ENCODE measurements at places on chromosomes 7 and 10. TPM values are rescaled to one million over a fixed set of nuclear protein-coding genes. Genes with fewer than 3 reads are reported as not detected.

ARHGAP22 gene
- total RNA-seq: 1.9 TPM

DNA sequence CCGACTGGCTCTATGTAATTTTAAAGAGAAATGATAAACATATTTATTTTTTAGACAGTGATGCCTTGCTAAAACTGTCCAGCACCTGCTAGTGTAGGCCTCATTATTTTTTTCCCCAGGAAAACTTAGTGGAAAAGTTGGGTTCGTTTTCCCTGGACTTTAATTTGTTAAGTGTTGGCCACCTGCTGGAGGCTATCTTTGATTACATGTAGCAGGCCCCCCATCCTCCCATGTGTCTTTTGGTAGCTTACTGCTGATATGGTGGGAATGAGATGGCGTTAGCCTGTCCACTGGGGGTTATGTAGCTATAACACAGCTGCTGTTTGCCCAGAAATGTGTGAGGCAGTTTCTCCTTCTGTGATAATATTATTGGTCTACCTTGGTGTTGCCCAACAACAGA, 265.0 kb downstream of the SORCS3 start:
- no peak for DNase-seq

GRCh38 chr10:43233601-43234430, 33.0 kb downstream of the RASGEF1A start:
- no peak for DNase-seq

DNA sequence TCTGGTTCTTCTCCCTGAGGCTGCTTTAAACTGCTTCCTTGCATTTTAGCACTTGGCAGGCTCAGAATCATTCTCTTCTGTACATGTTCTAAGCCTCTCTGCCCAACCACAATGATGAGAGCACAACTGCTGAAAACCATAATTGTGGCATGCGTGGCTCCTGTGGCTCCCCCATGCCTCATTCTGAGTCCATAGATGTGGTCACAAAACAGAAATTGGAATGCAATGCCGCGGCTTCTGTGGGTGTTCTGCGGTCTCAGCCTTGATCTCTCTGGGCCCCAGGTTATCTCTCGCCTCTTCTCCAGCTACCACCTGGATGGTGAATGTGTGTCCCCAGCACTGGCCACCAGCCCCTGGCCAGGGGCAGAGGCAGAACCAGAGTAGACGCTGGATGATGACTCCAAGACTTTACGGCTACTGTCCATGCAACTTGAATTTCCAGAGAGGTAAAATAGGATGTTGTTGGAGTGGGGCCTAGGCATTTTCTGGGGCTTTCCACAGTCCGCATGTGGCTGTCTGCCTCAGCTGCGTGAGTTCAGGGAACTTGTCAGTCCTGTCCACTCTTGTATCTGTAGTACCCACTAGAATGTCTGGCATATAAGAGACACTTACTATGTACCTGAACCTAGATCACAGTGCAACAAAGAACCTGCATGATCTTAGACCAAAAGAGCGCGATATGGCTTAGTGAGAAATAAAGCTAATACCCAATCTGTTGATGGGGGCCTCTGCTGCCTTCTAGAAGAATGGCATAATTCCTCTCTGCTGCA, 52.4 kb upstream of the ADRB1 start:
- no peak for DNase-seq

PON1 gene
- not detected for total RNA-seq

DNA sequence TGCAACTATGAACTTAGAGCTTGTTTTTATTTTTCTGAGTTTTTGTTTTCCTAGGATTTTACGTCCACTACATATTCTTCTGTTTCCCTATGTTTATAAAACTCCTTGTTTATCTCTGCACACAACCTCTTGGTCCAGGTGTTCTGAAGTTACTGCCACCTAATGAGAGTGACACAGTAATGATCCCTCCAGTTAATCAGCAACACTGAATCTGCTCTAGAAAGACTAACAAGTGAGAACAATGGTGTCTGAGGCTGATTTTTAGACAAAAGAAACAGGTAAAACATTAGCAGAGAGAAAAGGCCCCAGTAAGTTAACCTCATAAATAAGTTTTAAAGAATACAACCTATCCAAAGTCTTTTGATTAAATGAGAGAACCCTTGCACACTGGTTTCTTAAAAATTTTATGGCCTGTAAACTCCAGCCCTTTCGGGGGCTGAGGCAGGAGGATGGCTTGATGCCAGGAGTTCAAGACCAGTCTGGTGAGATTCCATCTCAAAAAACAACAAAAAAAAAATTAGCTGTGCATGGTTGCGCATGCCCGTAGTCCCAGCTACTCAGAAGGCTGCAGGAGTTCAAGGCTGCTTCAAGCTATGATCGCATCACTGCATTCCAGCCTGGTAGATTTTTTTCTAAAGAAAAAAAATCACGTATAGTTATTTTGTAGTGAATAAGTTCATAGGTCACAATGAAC, 397.6 kb downstream of the MAGI2 start:
- peak; percentile 50 for DNase-seq

- DNase-seq: no peak
These were observed 8.1 kb downstream of the ATP5MF start for GRCh38 chr7:99457650-99458493.

DNA sequence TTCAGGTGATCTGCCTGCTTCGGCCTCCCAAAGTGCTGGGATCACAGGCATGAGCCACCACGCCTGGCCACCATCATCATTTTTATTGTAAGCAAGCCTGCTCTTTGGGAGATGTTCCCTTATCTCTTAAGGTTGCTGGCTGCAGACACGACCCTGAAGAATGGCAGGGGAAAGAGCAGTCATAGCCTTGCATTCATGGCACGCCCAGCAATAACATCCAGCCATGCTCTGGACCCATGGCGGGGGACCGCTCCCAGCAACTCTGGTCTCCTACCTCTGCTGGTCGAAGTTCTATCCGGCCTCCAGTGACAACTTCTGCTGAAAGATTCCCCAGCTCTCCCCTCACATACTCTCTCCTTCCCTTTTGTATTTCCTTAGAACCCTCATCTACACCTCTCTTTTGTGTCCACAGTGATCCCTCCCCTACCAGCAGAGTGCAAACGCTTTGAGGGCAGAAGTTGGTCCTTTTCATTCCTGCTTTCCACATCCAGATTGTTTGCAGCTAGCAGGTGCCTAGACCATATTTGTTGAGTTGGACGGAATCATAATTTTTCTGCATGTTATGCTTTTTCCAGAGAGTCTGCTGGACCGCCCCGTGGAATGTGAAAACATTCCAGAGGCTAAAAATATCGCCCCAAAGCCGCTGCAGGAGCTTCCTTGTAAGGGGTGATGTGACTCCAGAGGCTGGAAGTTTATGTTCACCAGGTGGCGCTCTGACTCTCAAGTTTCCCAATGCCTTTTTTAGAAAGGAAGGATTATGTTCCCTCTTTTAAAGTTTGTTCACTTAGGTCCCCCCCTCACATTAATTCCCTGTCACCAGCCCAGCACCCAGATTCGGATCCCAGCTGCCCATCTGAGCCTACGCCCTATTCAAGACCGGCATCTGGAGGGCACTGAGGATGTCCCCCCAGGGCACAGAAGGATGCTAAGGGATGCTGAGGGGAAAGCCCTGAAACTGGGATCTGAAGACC, 4.3 kb upstream of the MARVELD1 start:
- DNase-seq: peak; percentile 68

- no peak for DNase-seq
These were observed 90.2 kb downstream of the UBE3C start for GRCh38 chr7:157228864-157229422.

HOGA1 gene
- total RNA-seq: not detected

DNA sequence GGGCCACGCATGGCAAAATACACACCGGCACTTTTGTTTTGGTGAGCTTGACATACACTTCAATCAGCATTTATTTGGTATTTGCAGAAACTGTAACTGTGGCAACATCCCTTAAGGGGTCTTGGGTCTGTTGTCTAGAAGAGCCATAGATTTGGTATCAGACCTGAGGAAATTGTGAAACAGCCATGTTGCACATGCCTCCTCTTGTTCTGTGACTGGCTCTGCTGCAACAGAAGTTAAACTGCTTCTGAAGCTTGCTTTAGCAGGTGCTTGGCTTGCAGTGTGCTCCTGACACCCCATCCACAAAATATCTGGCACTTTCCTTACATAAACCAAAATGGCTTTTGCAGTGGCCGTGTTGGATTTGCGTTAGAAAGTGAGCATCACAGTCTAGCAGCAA, 247.3 kb downstream of the GATA3 start:
- DNase-seq: no peak

SH3PXD2A gene
- 49.4 TPM for total RNA-seq
